ENCODE measurements at places on chromosomes 7 and 10. TPM values are rescaled to one million over a fixed set of nuclear protein-coding genes. Genes with fewer than 3 reads are reported as not detected.

- no peak for DNase-seq
Measured at GRCh38 chr7:41277561-41277960, 425.3 kb downstream of the INHBA start.

GRCh38 chr7:143447466-143447865 is 4.2 kb downstream of the TAS2R60 start:
- no peak for DNase-seq

DNA sequence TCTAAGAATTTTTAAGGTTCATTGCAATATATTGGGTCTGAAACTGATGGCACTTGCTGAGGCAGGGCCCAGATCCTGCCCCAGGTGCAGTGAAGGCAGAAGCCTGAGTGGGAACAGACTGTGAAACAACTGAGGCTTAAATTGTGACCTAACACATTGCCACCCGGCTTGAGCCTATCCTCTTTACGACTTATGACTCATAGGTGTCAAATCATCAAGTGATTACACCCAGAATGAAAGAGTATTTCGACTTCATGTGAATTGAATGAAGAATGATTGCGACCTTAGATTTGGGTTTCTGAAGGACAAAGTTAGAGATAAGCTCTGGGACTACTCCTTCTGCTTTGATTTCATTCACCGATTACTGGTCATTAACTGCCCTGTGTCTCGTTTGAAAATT is 200.9 kb downstream of the CREB5 start:
- no peak for DNase-seq

DNA sequence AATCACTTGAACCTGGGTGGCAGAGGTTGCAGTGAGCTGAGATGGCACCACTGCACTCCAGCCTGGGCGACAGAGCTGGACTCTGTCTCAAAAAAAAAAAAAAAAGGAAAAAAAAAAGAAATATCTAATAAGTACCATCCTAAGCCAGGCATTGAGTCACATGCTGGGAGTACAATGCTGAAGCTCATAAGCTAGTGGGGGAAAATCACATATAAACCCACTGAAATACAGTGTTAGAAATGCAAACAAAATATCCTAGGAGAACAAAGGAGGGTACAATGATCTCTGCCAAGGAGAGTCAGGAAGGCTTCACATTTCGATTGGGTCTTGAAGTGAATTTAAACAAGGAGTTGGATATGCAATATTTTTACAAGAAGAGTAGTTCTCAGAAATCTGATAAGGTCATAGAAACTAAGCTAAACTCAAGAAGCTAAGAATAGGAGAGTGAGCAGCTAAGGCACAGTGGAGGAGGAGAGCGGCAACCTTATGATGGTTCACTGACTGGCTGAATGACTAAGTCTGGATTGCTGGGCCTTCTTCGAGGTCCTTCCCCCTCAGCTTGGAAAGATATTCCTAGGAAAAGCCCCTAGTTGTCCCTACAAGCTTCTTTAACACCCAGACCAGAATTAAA is 115.5 kb downstream of the PHTF2 start:
- no peak for DNase-seq

GRCh38 chr7:75969704-75970498 is 24.5 kb downstream of the TMEM120A start:
- DNase-seq: no peak

DNA sequence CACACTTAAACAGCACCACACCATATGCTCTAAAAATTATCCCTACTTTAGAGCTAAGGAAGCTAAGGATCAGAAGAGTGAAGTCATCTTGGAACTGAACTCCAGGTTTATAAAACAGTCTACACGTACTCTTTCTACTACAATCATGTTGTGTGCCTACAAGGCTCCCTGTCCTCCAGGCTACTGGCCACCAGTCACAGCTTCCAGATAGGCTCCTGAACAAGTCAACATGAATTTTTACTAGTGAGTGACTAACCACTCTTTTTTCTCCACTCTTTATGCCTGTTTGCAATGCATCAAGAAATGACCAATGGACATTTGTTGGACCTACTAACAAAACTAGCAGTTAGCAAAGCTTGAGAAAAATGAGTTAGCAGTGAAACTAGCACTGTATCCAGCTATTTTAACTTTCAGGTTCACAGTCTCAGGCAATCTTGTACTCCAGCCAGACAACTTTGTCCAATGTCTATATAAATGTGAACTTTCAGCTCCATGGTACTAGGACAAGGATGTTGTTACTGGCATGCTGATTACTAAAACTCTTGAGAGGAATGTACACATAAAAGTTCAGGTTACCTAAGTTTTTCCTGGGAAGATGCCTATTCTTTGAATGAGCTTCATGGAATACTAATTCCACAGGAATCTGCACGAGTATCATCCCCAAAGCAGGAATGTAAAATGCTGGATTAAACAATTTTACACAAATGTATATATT is 180.0 kb downstream of the BTAF1 start:
- no peak for DNase-seq

DNA sequence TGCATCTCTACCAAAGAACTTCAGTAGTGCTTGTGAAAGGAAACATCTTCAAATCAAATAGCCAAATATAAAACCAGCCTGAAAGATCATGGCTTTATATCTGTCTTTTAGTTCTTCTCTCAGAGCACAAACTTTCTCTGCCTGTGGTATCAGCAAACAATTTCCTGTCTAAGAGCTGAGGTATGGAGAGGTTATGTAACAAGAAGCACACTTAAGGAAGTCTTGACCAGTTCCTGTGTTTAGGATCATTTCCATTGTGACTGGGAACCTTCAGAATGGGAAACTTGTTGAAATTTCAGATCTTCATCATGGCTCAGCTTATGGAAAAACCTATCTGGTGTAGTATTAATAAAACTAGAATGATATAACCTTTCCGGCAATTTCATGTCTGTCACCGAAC is 148.8 kb downstream of the MBL2 start:
- no peak for DNase-seq

DNA sequence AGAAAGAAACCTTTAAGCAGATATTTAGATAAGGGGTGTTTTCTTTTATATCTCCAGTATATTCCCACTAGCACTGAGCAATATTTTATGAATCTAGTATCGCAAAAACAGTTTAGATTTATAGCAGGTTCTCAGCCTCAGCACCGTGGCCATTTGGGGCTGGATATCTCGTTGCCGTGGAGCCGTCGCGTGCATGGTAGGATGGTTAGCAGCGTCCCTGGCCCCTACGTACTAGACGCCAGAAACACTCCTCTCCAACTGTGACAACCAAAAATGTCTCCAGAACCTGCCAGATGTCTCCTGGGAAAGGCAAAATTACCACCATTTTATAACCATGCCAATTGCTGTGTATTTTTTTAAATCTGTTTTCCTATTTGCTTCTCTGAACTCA is 172.9 kb downstream of the CACNB2 start:
- DNase-seq: no peak

DNA sequence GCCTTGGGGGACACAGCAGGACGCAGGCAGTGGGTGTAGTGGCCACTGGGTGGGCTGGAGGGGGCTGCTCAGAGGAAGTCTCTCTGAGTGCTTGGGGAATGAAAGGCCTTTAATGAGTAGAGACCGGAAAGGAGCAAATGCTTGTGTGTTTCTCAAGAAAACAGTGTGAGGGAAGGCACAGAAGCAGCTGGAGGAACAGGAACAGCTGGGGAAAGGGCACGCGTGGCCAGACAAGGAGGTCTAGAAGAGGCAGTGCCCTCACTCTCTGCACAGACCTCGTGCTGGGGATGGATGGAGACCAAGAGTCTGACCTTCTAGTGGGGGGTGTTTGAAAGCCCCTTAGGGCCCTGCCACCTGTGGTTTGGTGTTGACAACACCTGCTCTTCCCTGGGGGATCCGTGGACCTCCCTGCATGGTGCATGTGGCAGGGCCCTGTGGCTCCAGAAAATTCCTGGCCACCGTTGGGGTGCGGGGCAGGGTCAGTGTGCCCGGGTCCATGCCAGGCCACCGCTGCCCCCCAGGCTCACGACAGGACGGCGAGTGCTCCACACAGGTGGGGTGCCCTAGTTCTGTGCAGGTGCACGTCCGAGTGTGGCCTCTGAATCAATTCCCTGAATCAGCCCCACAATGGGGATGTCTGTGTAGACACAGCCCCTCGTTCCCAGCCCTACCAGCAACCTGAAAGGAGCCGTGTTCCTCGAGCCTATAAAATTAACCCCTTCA is 25.9 kb upstream of the FAM20C start:
- no peak for DNase-seq

GRCh38 chr7:3825491-3825890 is 524.4 kb downstream of the SDK1 start:
- no peak for DNase-seq

DNA sequence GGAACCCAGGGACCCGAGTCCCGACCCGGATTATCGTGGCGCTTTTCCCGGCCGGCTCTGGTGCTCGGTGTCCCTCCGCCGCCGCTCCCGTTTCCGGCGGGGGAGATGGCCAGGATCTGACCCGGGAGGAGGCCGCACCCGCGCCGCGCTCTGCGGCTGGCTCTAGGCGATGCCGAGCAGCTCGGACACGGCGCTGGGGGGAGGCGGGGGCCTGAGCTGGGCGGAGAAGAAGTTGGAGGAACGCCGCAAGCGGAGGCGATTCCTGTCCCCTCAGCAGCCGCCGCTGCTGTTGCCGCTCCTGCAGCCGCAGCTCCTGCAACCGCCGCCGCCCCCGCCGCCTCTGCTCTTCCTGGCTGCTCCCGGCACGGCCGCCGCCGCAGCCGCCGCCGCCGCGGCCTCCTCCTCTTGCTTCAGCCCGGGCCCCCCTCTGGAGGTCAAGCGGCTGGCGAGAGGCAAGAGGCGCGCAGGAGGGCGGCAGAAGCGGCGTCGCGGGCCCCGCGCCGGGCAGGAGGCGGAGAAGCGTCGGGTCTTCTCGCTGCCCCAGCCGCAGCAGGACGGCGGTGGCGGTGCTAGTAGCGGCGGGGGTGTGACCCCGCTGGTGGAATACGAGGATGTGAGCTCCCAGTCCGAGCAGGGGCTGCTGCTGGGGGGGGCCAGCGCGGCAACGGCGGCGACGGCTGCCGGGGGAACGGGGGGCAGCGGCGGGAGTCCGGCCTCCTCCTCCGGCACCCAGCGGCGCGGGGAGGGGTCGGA is 593 bp downstream of the CDK13 start:
- peak; percentile 49 for DNase-seq

DNA sequence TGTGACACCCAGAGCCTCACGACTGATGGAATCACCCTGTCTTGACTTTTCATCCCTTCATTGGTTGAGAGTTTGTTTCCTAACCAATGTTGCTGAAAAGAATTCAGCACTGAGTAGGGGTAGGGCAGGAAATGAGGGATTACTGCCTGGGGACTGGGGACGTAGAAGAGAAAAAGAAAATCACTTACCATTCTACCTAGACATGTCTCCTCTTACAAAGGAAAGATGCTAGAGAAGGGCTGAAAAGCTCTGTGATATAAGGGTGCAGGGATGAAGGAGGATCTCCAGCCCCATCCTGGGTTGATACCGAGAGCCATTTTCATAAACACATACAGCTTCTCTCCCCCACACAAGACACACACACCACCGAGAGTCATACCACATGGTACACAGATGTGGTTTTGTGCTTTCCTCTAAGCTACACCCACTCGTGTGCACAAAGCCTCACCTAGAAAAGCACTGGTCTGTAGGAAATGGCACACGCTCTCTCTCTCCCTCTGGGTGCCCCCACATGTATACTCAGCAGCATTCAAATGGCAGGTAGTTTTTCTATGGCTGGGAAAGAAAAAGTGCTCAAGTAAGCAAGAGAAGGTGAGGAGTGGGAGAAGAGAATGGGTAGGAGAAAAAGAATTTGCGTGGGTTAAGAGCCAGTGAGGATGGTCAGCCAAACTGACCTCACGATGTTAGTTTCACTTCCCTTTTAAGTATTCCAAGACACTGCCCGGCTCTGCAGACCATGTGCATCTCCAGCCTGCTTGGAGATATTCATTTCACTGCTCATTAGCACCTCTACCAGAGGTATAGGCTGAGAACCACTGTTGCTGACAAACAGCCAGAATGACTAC is 85.8 kb downstream of the CALD1 start:
- DNase-seq: no peak

- DNase-seq: peak; percentile 39
Measured at GRCh38 chr10:97752956-97753355, 16.0 kb downstream of the ZFYVE27 start.

- no peak for DNase-seq
Measured at GRCh38 chr10:104281694-104282093, 12.7 kb downstream of the GSTO2 start.

GRCh38 chr7:18064242-18064838 is 36.7 kb upstream of the PRPS1L1 start:
- DNase-seq: peak; percentile 37

- no peak for DNase-seq
Measured at GRCh38 chr10:6987536-6987945, 407.5 kb upstream of the PRKCQ start.

- DNase-seq: no peak
Measured at GRCh38 chr7:138163800-138164199, 87.5 kb downstream of the AKR1D1 start.

PRDX3 gene
- 32.8 TPM for total RNA-seq

PRKAR2B gene
- 8.1 TPM for total RNA-seq

FOXI2 gene
- not detected for total RNA-seq

SLC26A3 gene
- not detected for total RNA-seq

ANLN gene
- total RNA-seq: 0.09 TPM

GNGT1 gene
- not detected for total RNA-seq

SEMA4G gene
- 17.2 TPM for total RNA-seq

GLUD1 gene
- 49.8 TPM for total RNA-seq

CCDC186 gene
- 18.0 TPM for total RNA-seq

OPN1SW gene
- total RNA-seq: not detected

All from pancreas (tissue), 10 donors.